ENCODE measurements at places on chromosomes 13 and 19.

GRCh38 chr13:66778461-66778860 is 451.7 kb downstream of the PCDH9 start:
- DNase-seq = no peak

DNA sequence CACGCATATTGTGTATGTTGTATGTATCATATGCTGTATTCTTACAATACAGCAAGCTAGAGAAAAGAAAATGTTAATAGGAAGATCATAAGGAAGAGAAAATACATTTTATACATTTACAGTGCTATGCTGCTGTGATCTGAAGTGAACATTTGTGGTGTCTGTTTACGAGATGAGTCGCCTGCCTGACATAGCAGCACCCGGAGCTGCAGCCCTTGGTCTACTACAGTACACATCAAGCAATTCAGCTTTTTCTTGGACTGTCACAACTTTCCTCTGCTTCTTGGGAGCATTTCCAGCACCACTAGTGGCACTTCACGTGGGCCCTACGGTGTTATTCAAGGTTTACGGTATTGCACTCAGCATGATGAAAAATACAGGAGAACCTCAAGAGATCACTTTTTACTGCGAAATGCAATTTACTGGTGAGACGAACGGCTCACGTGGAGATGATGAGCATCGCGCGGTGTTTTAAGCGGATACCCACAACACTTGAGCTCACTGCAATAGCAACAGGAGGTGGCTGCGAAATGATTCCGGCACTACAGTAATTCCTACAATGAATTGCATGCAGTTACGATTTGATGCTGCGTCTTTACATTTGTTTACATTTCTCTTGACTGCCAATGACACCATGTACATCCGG is 308.4 kb downstream of the FGF9 start:
- DNase-seq = no peak

DNA sequence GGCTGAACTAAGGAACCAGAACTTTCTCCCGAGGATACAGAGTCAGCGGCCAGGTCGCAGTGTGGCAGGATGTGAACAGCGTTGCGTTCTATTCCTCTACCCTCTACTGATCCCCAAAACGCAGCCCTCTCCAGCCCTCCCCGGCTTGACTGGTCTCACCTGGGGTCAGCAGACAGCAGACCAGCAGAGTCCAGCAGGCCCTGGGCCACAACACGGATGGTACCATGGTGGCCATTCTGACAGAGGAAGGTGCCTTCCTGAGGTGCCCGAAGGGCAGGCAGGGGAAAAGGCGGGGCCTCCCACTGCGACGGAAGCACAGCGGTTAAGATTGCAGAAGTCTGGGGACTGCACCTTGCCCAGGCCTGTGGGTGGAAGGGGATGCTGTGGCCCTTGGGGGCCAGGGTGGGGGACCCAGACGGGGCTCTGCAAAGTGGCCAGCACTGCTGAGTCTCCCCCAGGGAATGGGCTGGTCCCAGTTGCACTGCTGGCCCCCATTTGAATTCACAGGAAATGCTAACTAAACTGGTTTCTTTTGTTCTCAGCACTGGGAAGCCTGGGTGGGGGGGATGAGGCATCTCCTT is at the start of gene ICAM3:
TSS of gene ICAM3 (minus strand) at position 245 of the 581 bp plus-strand sequence. CDS start at position 235, 10 bp downstream.
- no peak for DNase-seq

DNA sequence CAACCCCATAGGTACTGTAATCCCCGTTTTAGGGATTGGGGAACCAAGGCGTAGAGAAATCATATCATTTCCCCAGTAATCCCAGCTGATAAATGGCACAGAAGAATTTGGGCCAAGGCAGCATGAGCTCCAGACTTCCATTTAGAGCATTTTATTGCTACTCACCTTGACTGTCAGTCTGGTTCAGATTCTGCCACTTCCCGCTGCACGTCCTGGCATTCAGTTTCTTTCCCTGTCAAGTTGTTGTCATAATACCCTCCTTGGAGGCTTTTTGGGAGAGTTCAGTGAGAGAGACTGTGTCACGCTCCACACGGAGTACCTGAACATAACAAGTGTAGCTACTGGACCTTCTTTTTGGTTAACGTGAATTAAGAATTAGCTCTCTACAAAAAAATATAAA is 7.5 kb upstream of the C1QTNF9 start:
- DNase-seq = no peak

DNA sequence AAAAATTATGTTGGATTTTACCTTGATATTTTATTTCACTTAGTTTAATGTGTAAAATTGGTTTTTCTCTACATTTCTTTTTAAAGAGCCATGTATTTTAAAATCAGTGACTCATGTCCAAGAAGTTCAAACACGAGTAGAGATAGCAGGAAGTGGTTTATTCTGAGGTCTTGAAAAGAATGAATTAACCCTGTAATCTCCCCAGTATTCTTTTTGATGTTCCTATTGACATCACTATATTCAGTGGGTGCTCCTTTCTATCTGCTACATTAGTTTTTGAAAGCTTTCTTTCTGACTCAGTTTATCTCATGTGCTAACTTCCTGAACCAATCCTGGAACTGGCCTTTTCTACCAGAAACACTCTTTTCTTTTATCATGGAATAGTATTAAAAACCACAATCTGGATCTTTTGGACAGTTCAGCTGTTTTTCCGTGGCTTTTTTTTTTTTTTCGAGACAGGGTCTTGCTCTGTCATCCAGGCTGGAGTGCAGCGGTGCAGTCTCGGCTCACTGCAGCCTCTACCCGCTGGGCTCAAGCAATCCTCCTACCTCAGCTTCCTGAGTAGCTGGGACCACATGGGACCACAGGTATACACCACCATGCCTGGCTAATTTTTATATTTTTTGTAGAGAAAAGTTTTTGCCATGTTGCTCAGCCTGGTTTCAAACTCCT is 114.9 kb downstream of the PCCA start:
- no peak for DNase-seq

- DNase-seq = no peak
Observed at GRCh38 chr13:98004107-98004506, 50.6 kb downstream of the IPO5 start.

GRCh38 chr13:91133941-91134802 is 213.3 kb upstream of the MIR17HG start:
- DNase-seq = no peak

DNA sequence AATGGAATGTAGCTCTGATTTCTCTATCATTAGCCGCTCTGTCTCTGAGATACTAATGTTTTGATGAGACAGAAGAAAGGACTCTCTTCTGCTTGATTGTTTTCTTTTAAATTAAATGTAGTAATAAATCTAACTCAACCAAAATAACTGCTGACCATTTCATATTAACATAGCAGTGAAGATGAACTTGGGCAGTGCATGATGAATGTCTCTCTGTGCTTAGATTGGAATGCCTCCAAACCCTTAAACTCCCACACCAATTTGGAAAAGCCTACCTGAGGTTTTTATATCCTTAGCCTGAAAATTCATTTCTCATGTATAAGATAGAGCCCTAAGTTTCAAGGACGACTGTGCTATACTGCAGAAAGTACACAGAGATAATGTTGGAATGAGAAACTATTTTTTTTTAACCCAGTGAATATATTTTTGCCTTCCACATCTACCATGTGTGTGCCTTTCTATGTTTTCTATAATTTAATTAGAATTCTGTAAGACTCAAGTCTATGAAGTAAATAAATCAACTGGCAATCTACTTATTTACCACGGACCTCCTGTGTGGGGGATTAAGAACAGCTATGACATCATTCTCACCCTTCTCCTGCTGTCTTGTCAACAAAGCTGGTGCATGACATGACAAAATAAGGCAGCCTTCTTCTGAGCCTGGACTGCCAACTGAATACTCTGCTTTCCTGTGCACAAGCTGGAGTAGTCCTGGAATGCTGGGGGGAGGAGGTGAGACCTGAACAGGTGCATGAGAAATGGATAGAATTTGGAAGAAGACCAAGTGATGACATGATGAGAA is 155.5 kb downstream of the FGF9 start:
- no peak for DNase-seq

DNA sequence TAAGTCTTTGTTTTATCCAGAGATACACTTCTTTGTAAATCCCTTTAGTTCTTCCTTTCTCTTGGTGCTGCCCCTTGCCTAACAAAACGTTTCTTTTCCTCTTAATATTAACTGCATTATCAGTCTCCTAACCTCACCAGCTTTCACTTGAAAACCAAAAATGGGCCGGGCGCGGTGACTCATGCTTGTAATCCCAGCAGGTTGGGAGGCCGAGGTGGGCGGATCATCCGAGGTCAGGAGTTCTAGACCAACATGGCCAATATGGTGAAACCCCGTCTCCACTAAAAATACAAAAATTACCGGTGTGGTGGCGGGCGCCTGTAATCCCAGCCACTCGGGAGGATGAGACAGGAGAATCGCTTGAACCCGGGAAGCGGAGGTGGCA is 329.8 kb upstream of the MIR17HG start:
- no peak for DNase-seq

- no peak for DNase-seq
Observed at GRCh38 chr13:44340508-44340907, 33.1 kb upstream of the SERP2 start.

DNA sequence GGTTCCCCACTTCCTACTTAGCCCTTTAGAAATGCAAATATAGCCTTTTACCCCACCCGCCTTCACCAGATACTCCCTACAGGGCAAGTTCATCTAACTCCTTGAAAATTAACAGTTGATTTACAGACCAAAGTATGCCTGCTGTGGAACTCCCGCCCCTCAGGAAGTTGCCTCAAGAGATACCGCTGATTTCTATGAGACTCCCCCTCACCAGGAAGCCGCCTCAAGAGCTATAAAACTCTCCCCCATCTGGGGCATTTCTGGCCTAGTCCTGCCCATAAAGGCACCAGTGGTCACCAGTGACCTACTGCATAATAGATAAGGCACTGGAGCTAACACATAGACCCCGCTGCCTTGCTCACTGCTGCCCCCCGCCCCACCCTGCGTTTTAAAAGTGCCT is 201.7 kb upstream of the UBL3 start:
- no peak for DNase-seq

GRCh38 chr19:53977991-53978731 is 13.3 kb upstream of the CACNG6 start:
- DNase-seq = peak; percentile 69

- no peak for DNase-seq
Observed at GRCh38 chr13:105764486-105764885, 771.0 kb downstream of the EFNB2 start.

GRCh38 chr19:7224209-7224686 is 70.0 kb downstream of the INSR start:
- DNase-seq = peak; percentile 54

- DNase-seq = no peak
Observed at GRCh38 chr19:14006766-14007562, 844 bp upstream of the RFX1 start.

- DNase-seq = no peak
Observed at GRCh38 chr13:59686798-59687394, 476.8 kb downstream of the DIAPH3 start.

GRCh38 chr19:45523642-45524256 is 16.5 kb downstream of the VASP start:
- DNase-seq = peak; percentile 84

DNA sequence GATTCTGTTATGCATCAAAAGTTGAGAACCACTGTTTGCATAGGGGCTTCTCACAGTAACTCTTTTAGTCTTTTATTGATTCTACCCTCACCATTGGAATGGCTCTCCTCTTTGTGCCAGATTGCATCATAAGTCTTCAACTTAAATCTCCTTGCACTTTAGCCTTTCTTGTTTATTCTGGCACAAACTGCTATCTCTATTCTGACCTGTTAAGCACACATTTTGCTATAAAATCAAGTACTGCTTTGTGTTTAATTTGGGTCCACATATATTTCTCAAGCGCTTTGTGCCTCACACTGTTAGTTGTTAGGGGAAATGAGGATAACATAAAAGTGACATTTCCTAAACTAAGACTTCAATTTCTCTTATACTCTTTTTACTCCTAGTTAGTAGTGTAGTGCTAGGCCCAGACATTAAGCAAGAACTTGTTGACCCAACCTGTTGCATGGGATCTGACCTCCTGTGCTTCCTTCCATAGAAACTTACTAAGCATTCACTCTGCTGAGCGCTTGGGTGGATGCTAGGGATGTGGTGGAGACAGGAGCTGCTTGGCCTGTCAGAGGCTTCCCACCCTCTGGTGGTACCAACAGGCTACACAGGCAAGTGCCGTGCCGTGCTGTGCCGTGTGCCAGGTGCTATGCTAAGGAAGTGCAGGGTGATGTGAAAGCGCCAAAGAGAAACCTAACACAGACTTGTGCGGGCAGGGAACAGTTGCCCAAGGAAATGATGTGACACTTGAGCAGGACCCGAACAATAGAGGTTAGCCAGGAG is 1.2 kb downstream of the UTP14C start:
- DNase-seq = no peak
